ENCODE measurements at places on chromosomes 16 and 17.
A peak's percentile ranks its signal among the peaks of the same experiment; 100 is the strongest.

GRCh38 chr16:2824626-2825025 lies 5.5 kb upstream of the ZG16B start:
- ATAC-seq: no peak

- no peak for ATAC-seq
Observed at GRCh38 chr16:68131813-68132706, 46.9 kb downstream of the NFATC3 start.

DNA sequence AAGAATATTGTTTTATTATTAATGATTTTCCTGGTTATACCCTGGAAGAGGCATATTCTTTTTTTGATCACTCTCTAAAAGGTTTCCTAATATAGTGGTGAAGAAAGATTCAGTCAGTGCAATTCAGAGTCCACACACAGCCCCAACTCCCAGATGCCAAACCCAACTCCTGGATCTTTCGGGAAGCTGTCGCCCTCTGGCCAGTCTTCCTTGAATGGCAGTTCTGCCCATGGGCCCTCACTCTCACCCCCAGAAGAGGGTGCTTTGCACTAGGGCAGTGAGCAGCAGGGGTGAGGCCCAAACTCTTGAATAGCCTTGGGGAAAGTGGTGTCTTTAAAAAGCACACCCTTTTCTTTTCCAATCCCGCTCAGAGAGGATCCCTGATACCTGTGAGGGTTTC lies 11.0 kb downstream of the KRT32 start:
- ATAC-seq: no peak

DNA sequence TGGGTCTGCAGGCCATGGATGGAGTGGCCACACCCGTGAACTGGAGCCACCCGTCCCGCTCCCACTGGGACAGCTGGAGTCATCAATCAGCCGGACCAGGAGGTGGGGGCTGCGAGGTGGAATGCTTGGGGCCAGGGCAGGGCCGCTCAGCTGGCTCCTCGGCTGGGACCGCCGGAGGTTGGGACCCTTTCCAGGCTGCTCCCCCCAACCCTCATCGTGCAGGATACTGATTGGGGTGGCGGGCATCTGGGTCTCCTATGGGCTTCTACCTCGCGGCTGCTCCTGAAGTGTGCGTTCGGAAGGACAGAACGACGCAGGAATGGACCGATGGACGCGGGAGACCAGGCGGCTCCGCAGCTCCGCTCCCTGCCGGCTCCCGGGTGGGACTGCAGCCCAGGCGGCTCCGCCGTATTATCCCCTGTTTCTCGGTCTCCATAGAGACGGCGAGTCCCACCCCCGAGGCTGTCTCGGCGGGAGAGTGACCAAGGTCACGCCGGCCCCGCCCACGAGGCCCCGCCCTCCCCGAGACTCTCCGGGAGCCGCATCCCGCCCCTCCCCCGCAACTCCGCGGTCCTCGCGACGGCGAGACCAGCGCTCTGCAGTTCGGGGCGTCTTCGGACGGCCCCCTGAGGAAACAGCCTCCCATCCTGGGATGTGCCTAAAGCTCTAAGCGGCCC lies at the start of gene TPPP3:
Gene TPPP3, minus strand, starts transcription at position 388 of the 677 bp plus-strand sequence. CDS start 2,387 bp downstream, outside the sequence.
- ATAC-seq: peak; percentile 57

DNA sequence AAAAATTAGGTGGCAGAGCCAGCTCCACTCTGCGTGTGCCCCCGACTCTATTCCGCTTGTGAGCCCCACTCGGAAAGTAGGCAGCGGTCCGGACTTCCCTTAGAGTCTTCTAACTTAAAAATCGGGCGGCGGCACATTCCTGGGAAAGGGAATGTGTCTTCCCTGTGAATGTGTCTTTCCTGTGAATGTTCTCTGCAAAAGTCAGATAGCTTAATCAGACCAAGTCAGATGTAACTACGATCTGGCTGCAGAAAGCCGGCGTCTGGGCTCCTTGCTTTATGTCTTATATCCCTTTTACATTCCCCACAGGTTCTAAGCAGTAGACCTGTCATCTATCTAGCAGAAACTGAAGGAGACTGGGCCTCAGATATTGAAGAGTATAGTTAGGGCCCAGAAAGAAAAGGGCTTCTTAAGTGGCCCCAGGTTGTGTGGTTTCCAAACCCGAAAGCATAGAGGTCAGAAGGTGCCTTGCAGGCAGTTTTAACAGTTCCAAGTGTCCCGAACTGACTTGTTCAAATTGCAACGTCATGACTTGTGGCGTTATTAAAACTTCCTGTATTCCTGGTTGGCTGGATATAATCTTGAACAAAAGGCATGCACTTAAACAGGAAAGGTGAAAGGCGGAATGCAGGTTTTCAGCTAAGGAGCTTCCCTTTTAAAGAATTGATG lies 601 bp downstream of the PHKB start:
- peak; percentile 22 for ATAC-seq

DNA sequence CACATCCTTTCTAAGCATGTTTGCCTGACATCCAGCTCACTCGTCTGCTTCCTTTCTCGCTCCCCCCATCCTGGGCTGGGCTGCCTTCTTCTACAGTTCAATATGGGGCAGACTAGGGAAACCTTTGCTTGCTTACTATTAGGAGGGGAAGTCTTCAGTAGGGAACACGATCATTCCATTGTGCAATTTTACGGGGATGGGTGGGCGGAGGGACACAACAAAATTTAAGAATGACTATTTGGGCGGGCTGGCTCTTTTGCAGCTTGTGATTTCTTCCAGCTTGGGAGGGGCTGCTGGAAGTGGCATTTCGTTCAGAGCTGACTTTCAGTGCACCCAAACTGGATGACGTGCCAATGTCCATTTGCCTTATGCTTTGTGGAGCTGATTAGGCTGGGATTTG lies 25.4 kb downstream of the PCTP start:
- ATAC-seq: no peak

DNA sequence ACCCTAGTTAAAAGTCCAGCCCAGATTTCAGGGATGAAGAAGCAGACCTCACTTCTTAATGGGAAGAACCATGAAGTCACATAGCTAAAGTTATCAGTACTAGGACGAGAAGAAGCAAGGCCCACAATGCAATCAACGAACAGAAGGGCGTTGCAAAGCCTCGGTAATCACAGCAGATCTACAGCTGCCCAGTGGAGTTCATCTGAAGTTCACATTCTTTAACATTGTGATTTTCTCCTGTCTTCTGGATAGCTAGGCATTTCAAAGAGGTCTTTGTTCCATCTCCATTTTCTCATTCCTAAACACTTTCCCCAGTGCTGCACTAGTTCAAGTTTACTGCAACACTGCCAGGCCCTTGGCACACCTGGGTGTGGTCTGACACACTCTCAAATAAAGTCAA lies 226.7 kb upstream of the N4BP1 start:
- ATAC-seq: no peak

DNA sequence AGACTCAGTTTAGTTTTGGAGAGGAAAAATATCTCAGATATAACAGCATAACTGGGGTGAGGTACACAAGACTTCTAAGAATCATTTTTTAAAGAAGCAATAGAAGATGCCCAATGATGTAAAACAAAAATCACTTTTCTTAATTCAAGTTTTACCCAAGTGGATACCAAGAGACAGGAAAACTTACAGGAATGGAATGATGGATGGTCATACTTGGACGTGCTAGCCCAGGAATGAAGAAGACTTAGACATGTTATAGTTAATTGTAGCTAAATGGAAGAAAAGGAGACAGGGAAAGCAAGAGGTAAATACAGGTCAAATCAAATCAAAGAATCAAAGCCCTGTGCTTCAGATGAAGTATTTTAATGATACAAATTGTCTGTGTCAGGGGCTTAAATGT lies 312.7 kb upstream of the KCNJ16 start:
- ATAC-seq: no peak

DNA sequence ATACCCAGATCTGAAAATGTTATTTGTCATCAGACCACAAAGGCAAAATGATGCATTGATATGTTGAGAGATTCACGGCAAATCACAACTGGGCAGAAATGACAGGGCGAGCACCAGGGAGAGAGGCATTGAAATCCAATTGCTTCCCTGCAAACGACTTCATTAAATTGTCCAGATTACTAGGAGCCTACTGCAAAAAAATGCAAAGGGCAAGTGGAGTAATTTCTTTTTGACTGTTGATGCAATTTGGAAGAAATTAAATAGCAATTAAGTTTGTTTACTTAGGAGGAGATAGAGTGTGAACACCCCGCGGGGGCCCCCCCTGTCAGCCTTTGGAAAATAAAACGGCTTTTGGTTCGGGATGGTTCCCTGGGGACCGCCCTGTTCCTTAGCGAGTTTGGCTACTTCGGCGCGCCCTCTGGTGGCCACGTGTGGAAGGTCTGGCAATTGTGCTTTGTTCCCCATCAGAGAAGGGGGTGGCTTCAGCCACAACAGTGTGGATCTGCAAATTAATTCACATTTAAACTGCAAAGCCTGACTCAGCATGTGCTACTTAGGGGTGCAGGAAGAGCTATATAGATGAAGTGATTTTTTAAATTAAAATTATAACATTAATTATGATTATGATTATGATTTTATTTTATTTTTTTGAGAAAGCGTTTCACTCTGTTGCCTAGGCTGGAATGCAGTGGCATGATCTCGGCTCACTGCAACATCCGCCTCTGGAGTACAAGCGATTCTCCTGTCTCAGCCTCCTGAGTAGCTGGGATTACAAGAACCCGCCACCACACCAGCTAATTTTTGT lies 14.5 kb upstream of the TMC7 start:
- ATAC-seq: peak; percentile 80

Measured in activated CD4-positive, CD25-positive, alpha-beta regulatory T cell treated with anti-CD3 and anti-CD28 coated beads, Interleukin-2, amount 50 U/mL, for 24 hours (primary cell).